Activated naive CD8-positive, alpha-beta T cell treated with anti-CD3 and anti-CD28 coated beads, Interleukin-2, amount 10 ng/mL, durations not matched to agents 7 days and 5 days (primary cell): ENCODE measurements at places on chromosomes 5 and 9. TPM values are rescaled to one million over a fixed set of nuclear protein-coding genes. Genes with fewer than 3 reads are reported as not detected.

Gene CCDC192
- not detected for total RNA-seq

GRCh38 chr9:109604781-109605180, 106.7 kb upstream of the PTPN3 start:
- no peak overlapping the region for H3K4me3 ChIP-seq
- H3K27ac ChIP-seq: no peak overlapping the region
- H3K36me3 ChIP-seq: no peaks in the 10 kb centered on the region

Gene FIBCD1
- total RNA-seq: not detected

Gene FGD3
- total RNA-seq: 160 TPM

- DNase-seq: no peak
- no peak overlapping the region for H3K4me3 ChIP-seq
- no peak overlapping the region for H3K27ac ChIP-seq
- peaks cover 3% of the 10 kb centered on the region for H3K4me1 ChIP-seq
Observed at GRCh38 chr9:109383356-109383755, 62.5 kb upstream of the EPB41L4B start.

DNA sequence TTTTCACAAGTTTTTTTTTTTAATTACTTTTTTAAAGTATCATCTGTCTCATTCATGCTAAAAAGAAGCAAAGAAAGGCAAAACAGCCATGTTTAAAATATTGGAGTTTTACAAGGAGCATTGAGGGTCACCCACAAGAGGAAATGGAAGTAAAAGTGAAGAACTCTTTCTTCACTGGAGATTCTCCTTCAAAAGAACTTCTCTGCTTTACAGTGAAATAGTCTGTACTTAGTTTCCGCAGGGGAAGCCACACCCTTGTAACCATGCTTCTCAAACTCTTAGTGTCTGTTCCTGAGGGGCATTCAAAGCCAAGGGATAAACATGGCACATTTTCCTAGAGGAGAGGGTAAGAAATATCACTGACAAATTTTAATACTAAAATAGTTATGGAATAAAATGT, 8.6 kb downstream of the C9orf72 start:
- H3K4me3 ChIP-seq: peak overlapping the region; percentile 59
- H3K4me1 ChIP-seq: peaks cover 14% of the 10 kb centered on the region
- no peaks in the 10 kb centered on the region for H3K27me3 ChIP-seq
- peak overlapping the region; percentile 76 for H3K27ac ChIP-seq
- H3K36me3 ChIP-seq: peaks cover 22% of the 10 kb centered on the region

DNA sequence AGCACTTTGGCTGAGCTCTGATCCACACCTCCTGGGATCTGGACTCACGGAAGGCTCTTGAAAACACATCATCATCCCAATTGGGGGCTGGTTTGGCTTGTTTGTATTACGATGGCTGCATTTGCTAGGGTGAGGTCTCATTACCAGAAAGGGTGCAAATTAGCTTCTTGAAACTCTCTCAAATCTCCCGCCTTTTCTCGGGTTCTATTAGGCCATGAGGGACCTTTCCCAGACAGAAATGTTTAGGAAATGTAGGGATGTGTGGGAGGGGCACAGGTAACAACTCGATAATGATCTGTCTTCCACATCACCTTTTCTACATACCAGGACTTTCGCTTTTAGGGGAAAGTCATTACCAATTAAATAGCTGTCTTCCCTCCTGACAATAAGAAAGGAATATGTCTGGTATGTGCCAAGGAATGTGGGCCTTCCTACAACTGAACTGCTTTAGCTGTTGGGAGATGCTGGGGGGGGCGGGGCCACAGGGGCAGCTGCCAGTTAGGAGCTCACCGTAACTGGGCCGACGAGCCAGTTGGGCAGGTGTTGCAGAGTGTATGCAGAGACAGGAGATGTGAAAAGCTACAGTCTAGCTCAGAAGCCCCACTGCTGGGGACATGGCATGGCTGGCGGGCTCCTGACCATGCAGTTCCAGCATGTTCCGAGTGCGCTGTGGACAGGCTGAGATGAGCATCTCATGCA, 71.2 kb downstream of the AK8 start:
- no peak for DNase-seq
- H3K27me3 ChIP-seq: peaks cover 48% of the 10 kb centered on the region
- no peaks in the 10 kb centered on the region for H3K36me3 ChIP-seq
- H3K27ac ChIP-seq: no peak overlapping the region
- H3K4me1 ChIP-seq: peaks cover 4% of the 10 kb centered on the region
- no peak overlapping the region for H3K4me3 ChIP-seq

- DNase-seq: no peak
- H3K4me1 ChIP-seq: no peaks in the 10 kb centered on the region
- no peak overlapping the region for H3K4me3 ChIP-seq
- no peaks in the 10 kb centered on the region for H3K36me3 ChIP-seq
- no peak overlapping the region for H3K27ac ChIP-seq
Observed at GRCh38 chr9:130422546-130422945, 22.2 kb upstream of the ASS1 start.

- no peak overlapping the region for H3K4me3 ChIP-seq
- H3K36me3 ChIP-seq: peaks cover 4% of the 10 kb centered on the region
- H3K27me3 ChIP-seq: no peaks in the 10 kb centered on the region
- no peak overlapping the region for H3K27ac ChIP-seq
- no peak for DNase-seq
- H3K4me1 ChIP-seq: peaks cover 62% of the 10 kb centered on the region
Observed at GRCh38 chr9:120886490-120886967, 9.5 kb upstream of the PHF19 start.

Gene B4GALT7
- total RNA-seq: 28.5 TPM

GRCh38 chr9:36550135-36550534, 22.6 kb upstream of the MELK start:
- H3K27me3 ChIP-seq: peaks cover 20% of the 10 kb centered on the region
- no peaks in the 10 kb centered on the region for H3K4me1 ChIP-seq
- H3K4me3 ChIP-seq: no peak overlapping the region
- no peak overlapping the region for H3K27ac ChIP-seq

GRCh38 chr5:126855266-126855665, 78.3 kb downstream of the LMNB1 start:
- no peak for DNase-seq
- H3K27ac ChIP-seq: peak overlapping the region; percentile 84
- no peaks in the 10 kb centered on the region for H3K27me3 ChIP-seq
- H3K4me1 ChIP-seq: peaks cover 43% of the 10 kb centered on the region
- peaks cover 37% of the 10 kb centered on the region for H3K36me3 ChIP-seq
- H3K4me3 ChIP-seq: peak overlapping the region; percentile 65

Gene MEGF9
- 10.3 TPM for total RNA-seq

Gene DMRT3
- not detected for total RNA-seq

- no peaks in the 10 kb centered on the region for H3K27me3 ChIP-seq
- no peak overlapping the region for H3K4me3 ChIP-seq
- H3K4me1 ChIP-seq: no peaks in the 10 kb centered on the region
- no peak for DNase-seq
Observed at GRCh38 chr5:176944268-176944667, 45.1 kb upstream of the HK3 start.

DNA sequence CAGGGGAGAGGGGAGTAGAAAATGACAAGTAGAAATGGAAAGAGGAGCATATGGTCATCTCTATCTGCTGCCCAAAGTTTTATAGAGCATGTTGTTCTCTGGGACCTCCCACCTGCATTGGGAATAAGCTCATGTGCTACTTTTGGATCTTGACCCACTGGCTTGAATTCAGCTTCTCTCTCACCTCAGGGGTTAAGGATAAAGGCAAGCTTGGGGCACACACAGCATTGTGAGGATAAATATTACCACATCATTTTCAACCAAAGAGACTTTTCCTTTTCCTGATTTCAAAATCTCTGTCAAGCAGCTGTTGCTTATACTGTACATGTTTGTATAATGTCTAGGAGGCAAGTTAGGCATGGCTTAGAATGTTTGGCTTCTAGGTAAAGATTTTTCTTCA, 16.6 kb downstream of the ATP10B start:
- no peaks in the 10 kb centered on the region for H3K36me3 ChIP-seq
- no peak overlapping the region for H3K27ac ChIP-seq
- no peaks in the 10 kb centered on the region for H3K27me3 ChIP-seq
- no peaks in the 10 kb centered on the region for H3K4me1 ChIP-seq
- H3K4me3 ChIP-seq: no peak overlapping the region

GRCh38 chr9:111350556-111350955, 20.5 kb upstream of the OR2K2 start:
- no peaks in the 10 kb centered on the region for H3K4me1 ChIP-seq
- no peak for DNase-seq
- H3K27ac ChIP-seq: no peak overlapping the region
- H3K36me3 ChIP-seq: no peaks in the 10 kb centered on the region
- H3K4me3 ChIP-seq: no peak overlapping the region

Gene PALM2AKAP2
- total RNA-seq: not detected

Gene ARL14EPL
- not detected for total RNA-seq

Gene DIRAS2
- total RNA-seq: not detected

GRCh38 chr5:82205005-82205404, 73.1 kb downstream of the RPS23 start:
- DNase-seq: no peak
- no peaks in the 10 kb centered on the region for H3K36me3 ChIP-seq
- H3K27me3 ChIP-seq: no peaks in the 10 kb centered on the region
- H3K27ac ChIP-seq: no peak overlapping the region

GRCh38 chr9:30065888-30066287, 2318.6 kb upstream of the ACO1 start:
- no peak for DNase-seq
- H3K4me3 ChIP-seq: no peak overlapping the region
- no peak overlapping the region for H3K27ac ChIP-seq
- H3K36me3 ChIP-seq: no peaks in the 10 kb centered on the region

Gene BAG1
- total RNA-seq: 73.2 TPM

Gene FGFR4
- total RNA-seq: 2.3 TPM

Gene RNF183
- total RNA-seq: 0.37 TPM

Gene CDKN2B
- total RNA-seq: 1.4 TPM

GRCh38 chr9:88536023-88536324, 996 bp downstream of the NXNL2 start:
- no peak for DNase-seq
- peaks cover 59% of the 10 kb centered on the region for H3K27me3 ChIP-seq
- no peak overlapping the region for H3K27ac ChIP-seq

Gene PHYHD1
- 1.6 TPM for total RNA-seq

Gene TTC23L
- not detected for total RNA-seq

Gene C5orf52
- not detected for total RNA-seq

Gene KIF20A
- 52.4 TPM for total RNA-seq

Gene ZNF366
- total RNA-seq: not detected
